ENCODE measurements at places on chromosomes 3 and 15.

- no peak for DNase-seq
Observed at GRCh38 chr3:141740349-141740748, 2.3 kb downstream of the RNF7 start.

- no peak for DNase-seq
Observed at GRCh38 chr3:177196008-177196455, 1.2 kb downstream of the TBL1XR1 start.

DNA sequence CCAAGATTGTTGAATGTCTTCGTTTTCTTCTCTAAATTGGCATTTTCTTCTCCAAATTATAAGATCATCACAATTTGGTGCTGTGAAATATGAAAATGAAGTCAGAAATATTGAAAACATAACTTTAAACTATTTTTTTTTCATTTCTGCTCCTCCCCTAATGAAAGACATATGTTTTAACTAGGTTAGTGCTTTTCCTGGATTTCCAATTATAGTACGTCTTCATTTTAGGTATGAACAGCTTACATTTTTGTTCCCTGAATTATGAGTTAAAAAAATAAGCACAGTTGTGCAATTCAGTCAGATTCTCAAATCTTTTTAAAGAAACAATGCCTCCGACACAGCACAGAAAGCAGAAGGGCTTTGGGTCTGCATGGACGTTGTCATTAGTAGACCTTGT is 83.5 kb upstream of the CFAP20DC start:
- DNase-seq, result no peak

GRCh38 chr3:186609247-186609868 is 3.5 kb upstream of the AHSG start:
- no peak for DNase-seq

GRCh38 chr3:52052831-52053306 is 3.5 kb downstream of the DUSP7 start:
- no peak for DNase-seq

GRCh38 chr15:99361545-99362185 is 110.4 kb downstream of the LRRC28 start:
- DNase-seq, result no peak

- DNase-seq, result no peak
Observed at GRCh38 chr3:73622091-73622805, 2.5 kb downstream of the PDZRN3 start.

- no peak for DNase-seq
Observed at GRCh38 chr3:69659180-69659910, 79.9 kb upstream of the MITF start.

DNA sequence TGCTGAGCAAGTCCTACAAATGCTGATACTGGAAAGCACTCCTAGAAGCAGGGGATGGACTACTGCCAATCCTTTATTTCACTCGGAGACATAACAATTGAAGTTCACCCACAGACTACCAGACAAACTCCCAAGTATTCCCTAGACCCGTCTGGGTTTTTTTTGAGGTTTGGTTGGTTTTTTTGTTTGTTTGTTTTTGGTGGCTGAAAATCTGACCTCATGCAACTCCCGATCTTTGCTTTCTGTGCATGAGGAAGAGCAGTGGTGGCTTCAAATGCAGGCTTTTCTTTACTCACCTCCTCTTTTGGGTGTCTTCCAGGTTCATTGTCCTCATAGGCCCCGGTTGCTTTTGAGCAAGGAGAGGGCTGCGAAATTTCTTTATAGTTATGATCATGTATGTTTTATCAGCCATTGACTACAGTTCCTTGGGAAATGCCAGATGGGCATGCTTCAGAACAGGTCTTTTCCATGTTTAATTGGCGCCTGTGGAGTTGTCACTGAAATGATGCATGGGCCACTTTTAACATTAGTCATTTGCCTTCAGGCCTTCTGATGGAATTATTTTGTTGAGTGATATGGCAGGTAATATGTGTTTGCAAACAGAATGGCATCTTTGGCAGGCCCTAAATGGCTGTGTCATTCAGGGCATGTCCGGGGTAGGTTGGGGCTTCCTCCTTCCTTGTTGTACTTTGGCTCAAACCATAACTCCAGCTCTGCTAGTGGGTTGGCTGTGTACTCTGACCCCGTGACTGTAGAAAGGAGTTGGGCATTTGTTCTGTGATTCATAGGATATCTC is 81.3 kb upstream of the ZBED2 start:
- no peak for DNase-seq

DNA sequence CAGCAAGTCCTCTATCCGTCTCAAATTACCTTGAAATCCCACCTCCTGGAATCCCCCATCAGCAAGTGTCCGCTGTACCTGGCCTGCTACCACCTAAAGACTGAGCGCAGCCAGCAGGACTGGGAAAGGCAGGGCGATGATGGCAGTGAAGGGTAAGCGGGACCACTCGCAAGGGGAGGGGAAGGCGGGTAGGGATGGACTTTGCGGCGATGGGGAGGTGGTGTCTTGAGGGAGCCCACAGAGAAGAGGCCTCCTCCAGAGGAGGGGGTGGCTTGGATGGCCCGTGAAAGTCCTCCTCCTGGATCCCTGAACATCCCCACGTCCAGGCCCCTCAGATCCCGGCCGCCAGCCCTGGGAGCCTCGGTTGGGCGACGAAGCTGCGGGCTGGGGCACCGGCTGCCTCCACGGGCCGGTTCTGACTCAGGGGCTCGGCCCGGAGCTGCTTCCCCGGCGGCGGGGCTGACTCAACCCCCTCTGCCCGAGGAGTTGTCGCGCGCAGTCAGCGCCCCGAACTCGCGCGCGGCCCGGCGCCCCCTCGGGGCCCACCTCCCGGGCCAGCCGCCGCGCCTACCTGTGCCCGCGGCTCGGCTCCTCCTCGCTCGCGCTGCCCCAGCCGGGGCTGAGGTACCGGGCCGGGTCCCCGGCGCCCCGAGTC is 512 bp downstream of the LARP6 start:
- DNase-seq, result no peak

- DNase-seq, result no peak
Observed at GRCh38 chr3:172581757-172582166, 58.5 kb upstream of the TNFSF10 start.

- no peak for DNase-seq
Observed at GRCh38 chr3:74410276-74410941, 204.1 kb downstream of the CNTN3 start.
